ENCODE measurements at places on chromosomes 1 and 21. TPM values are rescaled to one million over a fixed set of nuclear protein-coding genes. Genes with fewer than 3 reads are reported as not detected.

DNA sequence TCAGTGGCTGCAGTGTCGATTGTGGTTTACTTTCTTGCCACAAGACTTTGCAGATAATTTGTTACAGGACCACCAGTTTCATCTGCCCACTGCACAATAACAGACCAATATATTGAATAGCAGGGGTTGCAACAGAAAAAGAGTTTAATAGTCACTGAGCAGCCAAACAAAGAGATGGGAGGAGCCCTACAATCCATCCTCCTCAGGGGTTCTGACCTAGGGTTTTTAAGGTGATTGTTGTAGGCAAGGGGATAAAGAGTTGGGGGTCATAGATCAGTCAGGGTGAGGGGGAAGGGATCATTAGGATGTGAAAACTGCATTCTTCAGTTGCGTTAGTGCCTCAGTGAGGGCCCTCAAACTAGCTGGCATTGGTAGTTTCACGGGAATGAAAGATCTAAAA, 110.7 kb upstream of the OLFM3 start:
- DNase-seq: no peak

The NUF2 gene
- polyA plus RNA-seq: 26.7 TPM

GRCh38 chr1:18324246-18324645, 156.5 kb upstream of the KLHDC7A start:
- no peak for DNase-seq

- no peak for DNase-seq
These were observed 65.1 kb downstream of the GADD45A start for GRCh38 chr1:67749844-67750690.

GRCh38 chr1:74818241-74818640, 85.3 kb downstream of the TYW3 start:
- no peak for DNase-seq

GRCh38 chr1:161092621-161093028, 3.3 kb upstream of the NECTIN4 start:
- no peak for DNase-seq

- DNase-seq: no peak
These were observed 17.1 kb downstream of the FBLIM1 start for GRCh38 chr1:15775706-15776105.

DNA sequence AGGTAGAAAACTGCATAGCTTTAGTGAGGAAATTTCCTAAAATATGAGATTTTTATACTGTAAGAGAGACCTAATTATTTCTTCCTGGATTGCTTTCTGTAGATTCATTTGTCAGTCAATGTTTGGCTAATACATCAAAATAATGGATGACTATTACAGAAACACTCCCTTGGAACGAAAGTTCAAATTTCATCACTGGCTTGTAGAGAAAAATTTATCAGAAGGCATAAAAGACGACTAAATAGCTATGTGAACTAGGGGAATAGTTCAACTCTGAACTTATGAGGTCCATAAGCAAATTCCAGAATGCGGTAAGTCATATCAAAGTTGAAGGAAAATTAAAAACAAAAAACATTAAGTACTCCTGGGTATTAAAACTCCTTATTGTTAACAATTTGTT, 36.0 kb downstream of the WNT2B start:
- DNase-seq: no peak

- DNase-seq: no peak
These were observed 4.6 kb upstream of the NKAIN1 start for GRCh38 chr1:31244326-31244725.

GRCh38 chr1:107056426-107057196, at the start of gene PRMT6:
Gene PRMT6 (plus strand): TSS chr1:107056674. CDS start chr1:107056716, 42 bp downstream.
- DNase-seq: peak; percentile 68

The AMY1C gene
- not detected for polyA plus RNA-seq

The KRTAP7-1 gene
- polyA plus RNA-seq: not detected

DNA sequence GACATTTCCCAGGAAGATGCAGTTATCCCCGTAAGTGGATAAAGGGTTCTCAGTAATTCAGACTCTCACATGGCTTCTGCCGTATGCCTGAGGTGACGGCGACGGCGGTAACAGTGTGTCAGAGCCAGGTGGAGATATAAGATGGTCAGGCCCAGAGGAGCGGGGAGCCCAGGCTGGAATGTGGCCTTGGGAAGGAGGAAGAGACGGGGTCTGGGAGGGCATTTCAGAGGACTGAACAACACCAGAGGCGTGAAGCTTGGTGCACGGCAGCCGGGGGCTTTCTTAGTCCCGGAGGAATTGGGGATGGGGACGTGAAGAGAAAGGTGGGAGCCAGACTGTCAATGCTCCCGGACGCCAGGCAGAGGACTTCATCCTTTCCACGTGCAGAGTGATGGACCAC, 1.0 kb downstream of the RER1 start:
- DNase-seq: no peak

The BTBD8 gene
- polyA plus RNA-seq: 6.0 TPM
